ENCODE measurements at places on chromosomes 2 and 18.

- no peak for DNase-seq
Measured at GRCh38 chr2:16325016-16325975, 340.3 kb downstream of the CYRIA start.

DNA sequence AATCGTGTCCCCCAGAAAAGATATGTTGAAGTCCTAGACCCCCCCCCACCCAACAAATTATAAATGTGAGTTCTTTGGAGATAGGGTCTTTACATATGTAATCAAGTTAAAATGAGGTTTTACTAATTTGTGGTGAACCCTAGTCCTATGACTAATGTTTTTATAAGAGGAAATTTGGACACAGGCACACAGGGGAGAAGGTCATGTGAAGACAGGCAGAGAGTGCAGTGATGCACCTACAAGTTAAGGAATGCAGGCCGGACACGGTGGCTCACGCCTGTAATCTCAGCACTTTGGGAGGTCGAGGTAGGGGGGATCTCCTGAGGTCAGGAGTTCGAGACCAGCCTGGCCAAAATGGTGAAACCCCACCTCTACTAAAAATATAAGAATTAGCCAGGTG lies 5.8 kb upstream of the PMAIP1 start:
- DNase-seq: no peak

GRCh38 chr2:136389809-136390208 lies 271.9 kb upstream of the CXCR4 start:
- no peak for DNase-seq

DNA sequence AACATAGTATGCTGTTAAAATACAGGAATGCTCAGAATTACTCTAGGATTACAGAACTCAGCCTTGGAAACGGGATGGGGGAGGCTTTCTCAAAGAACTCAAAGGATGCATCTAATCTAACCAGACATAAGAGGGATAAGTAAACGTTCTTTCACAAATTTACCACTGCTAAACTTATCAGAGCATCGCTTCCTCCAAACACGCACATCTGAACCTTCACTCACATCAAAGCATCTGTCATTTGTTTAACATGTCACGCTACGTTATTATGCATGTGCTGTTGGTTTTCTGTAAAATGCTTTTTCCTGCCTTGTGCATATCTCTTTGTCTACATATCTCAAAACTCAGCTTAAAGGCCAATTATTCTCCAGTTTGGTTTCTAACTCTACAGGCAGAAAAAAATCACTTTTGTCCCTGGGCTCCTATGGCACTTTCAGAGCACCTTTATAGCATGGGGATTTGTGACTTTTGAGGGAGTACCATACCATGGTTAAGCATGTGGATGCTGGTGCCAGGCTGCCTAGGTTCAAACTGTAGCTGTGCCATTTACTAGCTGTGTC lies 106.7 kb upstream of the FSHR start:
- no peak for DNase-seq

GRCh38 chr2:218882866-218883366 lies 2.3 kb downstream of the WNT10A start:
- DNase-seq: no peak

- DNase-seq: no peak
Measured at GRCh38 chr2:57207191-57207590, 839.4 kb upstream of the VRK2 start.

- no peak for DNase-seq
Measured at GRCh38 chr2:113863144-113863543, 26.7 kb upstream of the ACTR3 start.

GRCh38 chr2:193326296-193326695 lies 1131.6 kb upstream of the TMEFF2 start:
- no peak for DNase-seq

DNA sequence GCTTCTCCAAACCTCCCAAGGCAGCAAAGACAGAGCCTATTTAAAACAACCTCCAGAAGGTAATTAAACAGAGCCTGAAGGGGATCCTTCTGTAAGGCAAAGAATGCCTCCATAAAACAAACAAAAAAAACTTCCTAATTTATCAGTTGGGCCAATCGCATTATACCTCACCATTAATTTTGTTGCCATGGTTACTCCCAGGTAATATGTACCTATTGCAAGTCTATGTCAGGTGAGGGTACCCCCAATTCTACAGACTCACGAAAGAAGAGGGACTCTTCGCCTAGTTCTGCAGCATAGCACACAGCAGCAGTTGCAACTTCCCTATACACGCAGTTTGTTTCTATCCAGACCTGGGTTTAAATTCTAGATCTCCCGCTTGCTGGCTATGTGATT lies 38.8 kb downstream of the SFXN5 start:
- DNase-seq: no peak

DNA sequence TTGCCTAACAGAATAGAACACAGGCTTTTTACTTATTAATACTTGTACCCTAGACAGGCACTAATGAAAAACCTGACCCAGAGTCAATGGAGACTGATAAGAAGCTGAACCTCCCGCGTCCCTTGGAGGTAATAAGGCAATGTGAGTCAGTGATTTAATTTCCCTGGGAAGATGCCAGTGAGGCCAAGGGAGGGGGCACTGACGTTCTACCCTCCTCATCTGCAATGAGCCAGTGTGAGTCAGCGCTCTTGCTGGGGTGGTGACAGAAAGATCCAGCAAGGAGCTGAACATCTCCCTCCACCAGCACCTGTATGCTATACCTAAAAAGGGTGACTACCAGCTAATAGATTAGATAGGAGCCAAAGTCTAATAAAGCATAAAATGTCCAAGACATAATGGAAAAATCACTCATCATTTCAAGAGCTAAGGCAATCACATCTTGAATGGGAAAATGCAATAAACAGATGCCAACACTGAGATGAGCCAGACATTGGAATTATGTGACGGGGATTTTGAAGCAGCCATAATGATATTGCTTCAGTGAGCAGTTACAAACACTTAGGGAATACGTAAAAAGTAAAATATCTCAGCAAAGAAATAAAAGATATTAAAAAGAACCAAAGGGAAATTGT lies 116.9 kb downstream of the TPGS2 start:
- no peak for DNase-seq
